NCI-H187 (cell line): ENCODE measurements at places on chromosomes 2 and 18.

GRCh38 chr18:13131283-13131682, 87.3 kb upstream of the LDLRAD4 start:
- no peak for DNase-seq

DNA sequence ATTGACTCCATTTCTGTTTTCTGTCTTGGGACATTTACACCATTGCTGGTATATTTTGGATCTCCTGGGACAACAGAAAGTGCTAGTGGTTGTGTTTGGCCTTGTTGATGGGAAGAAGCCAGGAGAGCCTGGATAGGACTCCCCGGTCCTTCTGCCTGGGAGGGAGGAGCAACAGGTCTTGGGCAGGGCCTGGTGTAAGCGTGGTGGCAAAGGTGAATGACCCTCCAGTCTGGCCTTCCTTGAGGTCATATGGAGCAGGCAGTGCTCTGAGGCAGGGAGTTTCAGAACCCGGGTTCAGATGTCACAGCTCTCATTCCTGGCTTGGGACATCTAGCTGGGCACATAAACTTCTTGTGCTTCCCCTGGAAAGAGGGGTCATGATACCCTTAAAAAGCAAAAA, 56.0 kb upstream of the RBM44 start:
- no peak for DNase-seq

DNA sequence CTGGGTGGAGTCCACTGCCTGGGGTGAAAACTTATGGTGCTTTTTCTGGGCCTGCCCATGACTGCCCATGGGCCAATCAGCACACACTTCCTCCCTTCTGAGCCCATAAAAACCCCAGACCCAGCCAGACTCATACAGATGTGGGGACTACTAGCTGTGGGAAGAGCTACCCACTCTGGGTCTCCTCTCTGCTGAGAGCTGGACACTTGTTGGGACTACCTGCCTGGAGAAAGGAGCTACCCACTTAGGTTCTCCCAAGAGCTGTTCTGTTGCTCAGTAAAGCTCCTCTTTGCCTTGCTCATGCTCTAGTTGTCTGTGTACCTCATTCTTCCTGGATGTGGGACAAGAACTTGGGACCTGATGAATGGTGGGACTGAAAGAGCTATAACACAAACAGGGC, 119.6 kb upstream of the SLC38A11 start:
- no peak for DNase-seq

DNA sequence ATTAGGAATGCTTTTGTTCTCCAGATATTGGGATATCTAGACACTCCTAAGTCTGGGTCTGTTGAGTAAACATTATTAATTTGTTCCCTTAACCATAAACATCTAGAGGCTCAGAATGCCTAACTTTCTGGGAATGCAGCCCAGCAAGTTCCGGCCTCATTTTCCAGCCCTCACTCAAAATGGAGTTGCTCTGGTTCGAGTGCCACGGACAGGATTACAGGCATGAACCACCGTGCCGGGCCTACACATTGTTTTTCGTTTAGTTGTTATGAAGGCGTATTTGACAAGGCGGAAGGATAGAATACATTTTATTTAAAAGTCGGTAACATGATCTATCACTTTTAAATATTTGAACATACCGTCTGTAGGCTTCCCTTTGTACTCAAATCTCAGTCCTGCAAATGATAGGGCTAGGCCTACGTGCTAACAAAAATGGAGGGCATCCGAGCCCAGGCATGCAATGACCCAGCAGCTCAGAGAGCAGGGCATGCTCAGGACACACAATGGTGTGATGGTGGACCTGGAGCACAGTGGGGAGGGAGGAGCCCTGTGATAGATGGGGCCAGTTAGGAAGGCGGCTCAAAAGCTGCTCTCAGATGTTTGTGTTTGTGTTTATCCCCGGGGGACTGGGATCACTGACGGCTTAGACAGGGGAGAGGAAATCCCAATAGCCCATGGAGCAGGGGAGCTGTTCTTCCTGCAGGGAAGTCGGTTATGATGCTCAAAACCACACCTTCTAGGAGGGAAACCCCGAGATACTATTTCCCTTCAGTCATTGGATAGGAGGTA, 2.9 kb upstream of the SCYGR1 start:
- DNase-seq, result no peak

GRCh38 chr2:81747481-81748070, 1443.0 kb upstream of the LRRTM1 start:
- no peak for DNase-seq

- DNase-seq, result no peak
Observed at GRCh38 chr2:177179227-177179626, 33.4 kb upstream of the HNRNPA3 start.

GRCh38 chr2:127879899-127880298, 5.9 kb downstream of the AMMECR1L start:
- DNase-seq, result no peak

GRCh38 chr2:64325852-64326577, 127.9 kb upstream of the LGALSL start:
- DNase-seq, result no peak

GRCh38 chr2:70901227-70902066, 34.3 kb upstream of the ATP6V1B1 start:
- DNase-seq, result no peak

DNA sequence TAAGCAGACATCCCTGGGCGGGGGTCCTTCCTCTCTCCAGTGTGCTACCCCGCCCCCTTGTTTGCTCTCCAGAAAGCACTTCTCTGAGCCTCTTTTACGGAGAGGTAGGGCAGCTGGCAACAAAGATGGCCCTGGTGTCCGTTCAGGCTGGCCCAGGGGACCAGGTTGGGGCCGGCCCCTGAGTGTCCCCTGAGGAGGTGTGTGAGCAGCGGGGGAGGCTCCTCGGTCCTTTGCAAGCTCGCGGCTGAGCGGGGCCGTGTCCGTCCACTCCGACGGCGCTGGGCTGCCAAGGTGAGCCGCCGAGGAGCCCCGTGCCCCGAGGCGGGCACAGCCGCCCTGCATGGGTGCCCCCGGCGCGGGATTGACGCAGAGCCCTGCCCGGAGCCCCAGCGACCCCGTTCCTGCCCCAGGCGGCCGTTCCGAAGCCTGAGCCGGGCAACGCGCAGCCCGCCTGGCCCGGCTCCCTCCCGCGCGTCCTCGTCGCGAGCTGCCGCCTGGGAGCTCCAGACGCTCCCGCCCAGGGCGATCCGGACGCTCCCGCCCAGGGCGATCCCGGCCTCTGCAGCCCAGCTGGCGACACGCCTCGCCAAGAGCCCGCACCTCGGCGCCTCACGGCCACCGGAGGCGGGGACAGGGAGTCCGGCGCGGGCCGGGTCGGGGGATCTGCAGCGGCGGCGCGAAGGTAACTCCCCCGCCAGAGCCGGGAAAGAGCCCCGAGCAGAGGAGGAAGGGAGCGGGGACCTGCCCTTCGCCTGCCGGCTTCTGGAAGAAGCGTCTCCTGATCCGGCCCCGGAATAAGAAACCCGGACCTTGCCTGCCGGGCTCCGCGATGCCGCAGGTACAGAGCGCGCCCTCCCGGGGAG, at the start of gene PROKR1:
PROKR1 (plus strand) TSS at position 569 of the 863 bp plus-strand sequence. CDS start 2,243 bp downstream, outside the sequence.
- no peak for DNase-seq

GRCh38 chr2:198293281-198293680, 488.9 kb downstream of the PLCL1 start:
- DNase-seq, result no peak
